ENCODE measurements at places on chromosomes 5 and 9.

DNA sequence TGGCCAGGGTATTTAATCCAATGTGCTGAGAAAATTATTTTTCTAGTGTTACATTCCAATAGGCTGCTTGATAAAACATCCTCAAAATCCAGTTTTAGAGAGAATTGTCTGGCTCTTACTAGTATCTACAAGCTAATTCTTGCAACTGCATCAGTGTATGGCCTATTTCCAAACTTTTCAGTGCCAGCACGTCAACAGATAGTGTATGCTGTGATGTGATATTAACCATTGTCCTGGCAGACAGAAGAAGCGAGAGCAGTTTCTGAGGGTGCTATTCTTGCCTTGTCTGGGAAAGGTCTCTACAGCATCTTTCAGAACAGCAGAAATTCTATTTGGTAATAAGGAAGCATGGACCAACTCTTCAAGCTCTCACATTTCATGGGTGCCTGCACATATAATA, 174.2 kb upstream of the CDH12 start:
- DNase-seq: no peak

GRCh38 chr5:22751536-22751935, 101.6 kb downstream of the CDH12 start:
- no peak for DNase-seq

GRCh38 chr5:81268521-81269196, 32.7 kb upstream of the ZCCHC9 start:
- no peak for DNase-seq

DNA sequence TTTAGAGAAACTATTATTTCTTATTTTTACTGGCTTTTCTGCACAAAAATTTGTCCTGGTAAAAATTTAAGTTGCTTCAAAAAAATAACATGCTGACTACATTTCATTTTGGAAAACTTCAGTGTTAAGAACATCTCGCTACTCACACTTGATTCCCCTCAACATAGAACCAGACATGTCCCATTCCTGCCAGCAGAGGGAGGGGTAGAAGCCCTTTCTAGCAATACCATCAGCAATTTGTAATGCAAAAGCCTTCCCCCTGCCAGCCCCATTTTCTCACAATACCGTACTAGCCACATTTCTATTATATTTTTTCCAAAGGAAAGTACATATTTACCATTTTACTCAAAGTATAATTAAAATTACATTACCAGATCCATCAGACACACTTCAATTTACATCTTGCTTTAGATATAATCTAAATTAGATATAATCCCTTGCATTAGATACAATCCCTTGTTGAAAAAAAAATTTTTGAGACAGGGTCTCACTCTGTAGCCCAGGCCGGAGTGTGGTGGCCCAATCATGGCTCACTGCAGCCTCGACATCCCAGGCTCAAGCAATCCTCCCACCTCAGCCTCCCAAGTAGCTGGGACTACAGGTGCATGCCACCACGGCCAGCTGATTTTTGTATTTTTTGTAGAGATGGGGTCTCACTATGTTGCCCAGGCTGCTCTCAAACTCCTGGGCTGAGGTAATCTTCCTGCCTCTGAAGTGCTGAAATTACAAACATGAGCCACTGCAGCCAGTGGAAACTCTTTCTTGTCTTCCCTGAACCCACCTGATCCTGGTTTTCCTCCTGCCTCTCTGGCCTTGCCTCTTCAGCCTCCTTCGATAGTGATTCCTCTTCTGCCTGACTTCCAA, 39.6 kb upstream of the IDNK start:
- DNase-seq: peak; percentile 26

- DNase-seq: no peak
Observed at GRCh38 chr9:69470186-69470977, 145.4 kb downstream of the ENTREP1 start.

DNA sequence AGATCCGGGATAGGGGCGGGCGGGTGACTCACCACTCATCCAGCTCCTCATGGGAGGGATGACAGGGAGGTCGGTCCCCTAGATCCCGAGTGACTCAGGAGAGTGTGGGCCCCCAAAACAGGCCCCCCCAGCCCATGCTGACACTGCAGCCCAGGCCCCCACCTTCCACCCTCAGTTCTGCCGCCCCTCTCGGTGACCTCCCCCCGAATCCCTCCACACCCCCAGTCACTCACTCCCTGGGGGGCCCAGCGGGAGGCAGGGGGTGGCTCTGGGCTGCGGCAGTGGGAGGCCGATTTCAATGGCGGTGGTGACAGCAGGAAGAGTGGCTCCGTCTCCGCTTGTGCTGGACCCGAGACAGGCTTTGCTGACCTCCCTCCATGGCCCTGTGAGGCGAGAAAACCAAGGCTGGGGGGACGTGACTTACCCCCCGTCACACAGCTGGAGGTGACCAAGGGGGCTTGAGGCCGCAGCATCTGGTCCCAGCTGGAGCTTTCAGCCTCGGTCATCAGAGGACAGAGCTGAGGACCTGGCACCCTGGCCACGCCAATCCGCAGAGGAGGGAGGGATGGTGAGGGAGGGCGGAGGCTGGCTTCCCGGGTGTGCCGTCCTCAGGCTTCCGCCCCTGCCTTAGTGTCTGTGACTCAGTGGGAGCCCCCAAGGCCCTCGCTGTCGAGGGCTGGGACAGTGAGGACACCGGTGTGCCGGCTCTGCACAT, 9.0 kb downstream of the GPSM1 start:
- no peak for DNase-seq

DNA sequence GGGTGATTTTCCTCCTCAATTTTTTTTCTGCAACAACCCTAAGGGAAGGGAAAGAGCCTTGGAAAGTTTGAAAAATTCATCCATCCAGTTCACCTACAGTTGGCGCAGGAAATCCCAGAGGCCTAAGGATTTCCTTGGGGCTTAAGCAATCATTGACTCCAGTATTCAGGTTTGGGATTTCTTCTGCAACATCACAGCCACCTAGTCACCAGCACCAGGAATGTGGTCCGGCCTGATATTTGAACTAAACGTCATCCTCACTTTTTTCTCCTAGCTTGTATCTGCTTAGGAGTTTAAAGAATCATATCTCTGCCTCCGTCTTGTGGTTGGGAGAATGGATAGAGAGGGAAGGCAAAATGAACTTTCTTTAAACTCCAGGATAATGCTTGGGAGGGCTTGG, 20.2 kb upstream of the TLE4 start:
- no peak for DNase-seq

DNA sequence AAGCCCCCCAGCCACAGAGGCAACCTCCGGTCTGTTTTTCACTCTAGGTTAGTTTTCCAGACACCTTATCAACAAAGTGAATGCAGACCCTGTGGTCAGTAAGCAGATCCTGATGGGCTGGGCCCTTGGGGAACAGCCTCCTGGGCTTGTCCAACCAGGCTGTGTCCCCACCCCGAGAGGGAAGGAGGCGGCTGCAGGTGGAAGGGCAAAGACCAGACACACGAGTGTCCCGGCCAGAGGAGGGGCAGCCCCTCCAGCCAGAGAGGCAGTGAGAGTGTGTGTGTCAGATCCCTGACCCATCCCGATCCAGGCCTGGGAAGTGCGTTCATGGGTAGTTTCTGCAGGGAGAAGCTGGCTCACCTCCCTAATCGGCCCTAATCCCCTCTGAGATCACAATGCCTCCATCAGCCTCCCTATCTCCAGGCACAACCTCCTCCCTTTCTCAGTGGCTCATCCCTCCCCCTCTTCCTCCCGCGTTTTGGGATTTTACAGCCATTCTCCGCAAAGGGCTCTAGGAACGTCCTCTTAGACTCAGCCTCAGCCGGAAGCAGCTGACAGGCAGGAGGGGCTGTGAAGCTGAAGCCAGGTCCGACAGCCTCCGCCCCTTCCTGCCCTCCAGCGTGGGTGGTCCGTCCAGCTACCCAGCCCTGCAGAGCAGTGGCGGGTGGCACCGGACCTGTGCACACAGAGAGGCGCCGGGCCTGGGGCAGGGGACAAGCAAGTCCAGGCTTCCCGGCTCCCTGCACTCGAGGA, 9.7 kb downstream of the SLC12A7 start:
- no peak for DNase-seq

- DNase-seq: no peak
Observed at GRCh38 chr5:107217721-107218130, 453.0 kb downstream of the EFNA5 start.

DNA sequence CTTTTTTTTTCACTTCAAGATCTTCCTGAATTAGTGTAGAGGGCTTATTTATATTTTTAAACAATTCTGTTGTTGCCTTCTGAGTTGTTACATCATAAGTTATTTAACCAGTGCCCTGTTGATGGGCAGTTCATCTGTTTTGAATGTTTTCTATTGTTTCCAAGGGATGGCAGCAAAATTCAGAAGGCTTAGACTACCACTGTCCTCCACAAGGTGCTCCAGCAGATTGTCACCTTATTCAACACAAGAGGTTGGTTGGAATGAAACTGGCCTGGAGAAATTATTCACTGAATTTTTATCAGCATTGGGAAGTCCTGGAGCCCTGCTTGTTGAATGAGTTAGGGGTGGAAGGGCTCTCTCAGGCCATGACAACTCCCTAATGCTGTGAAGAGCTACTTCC, 1.3 kb upstream of the KLHL9 start:
- DNase-seq: no peak

GRCh38 chr9:132756214-132756845, 86.1 kb downstream of the GTF3C4 start:
- no peak for DNase-seq

GRCh38 chr5:56668996-56669395, 146.4 kb upstream of the MAP3K1 start:
- no peak for DNase-seq

DNA sequence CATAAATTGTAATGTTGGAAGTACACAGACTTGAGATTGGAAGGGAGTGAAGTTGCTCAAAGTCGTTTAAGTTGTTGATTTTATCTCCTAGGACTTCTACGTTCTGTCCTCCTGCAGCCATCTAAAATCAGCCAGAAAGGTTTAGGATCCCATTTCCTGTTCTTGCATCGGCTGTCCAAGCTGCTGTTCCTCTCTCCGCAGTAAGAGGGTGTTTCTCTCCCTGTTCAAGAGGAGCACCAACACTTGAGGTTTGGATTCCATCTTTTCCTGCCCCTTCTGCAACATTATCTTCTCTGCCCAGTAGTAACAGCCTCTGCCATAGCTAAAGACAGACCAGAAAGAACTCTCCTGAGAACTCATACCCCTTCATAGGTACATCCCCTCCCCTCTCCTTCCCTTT, 373.4 kb downstream of the GADD45G start:
- no peak for DNase-seq

GRCh38 chr5:147804334-147804733, 21.8 kb upstream of the JAKMIP2 start:
- DNase-seq: no peak

- no peak for DNase-seq
Observed at GRCh38 chr5:164115420-164115819, 610.0 kb downstream of the MAT2B start.

DNA sequence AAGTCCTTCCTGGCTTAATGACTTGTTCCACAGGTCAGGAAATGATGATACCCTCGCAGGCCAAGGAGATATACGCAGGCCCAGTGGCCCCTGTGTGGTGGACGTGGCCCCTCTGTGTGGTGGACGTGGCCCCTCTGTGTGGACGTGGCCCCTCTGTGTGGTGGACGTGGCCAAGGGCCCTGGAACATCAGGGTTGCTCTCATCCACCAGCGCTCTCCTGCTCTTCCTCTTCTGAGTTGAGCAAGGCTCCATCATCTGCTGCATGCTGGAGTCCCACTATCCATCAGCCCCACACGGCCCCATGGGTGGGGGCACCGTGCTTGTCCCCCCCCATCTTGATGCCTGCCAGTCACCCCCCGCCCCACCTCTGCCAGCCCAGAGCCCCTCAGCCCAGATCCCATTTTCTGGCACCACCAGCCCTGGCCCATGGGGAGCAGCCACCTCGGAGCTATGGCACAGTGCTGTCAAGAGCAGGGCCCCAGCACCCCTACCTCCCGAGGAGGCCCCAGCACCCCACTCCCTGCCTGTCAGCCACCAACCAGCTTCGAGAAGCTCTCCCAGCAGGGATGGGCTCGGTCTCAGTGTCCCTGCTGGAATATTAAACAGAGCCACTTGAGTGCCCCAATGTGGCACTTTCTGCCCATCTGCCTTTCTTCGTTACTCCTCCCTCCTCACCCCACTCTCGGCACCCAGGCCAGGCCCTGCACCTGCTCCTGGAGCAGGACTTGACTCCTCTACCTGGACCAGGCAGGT, 8.1 kb downstream of the LRRC14B start:
- no peak for DNase-seq

DNA sequence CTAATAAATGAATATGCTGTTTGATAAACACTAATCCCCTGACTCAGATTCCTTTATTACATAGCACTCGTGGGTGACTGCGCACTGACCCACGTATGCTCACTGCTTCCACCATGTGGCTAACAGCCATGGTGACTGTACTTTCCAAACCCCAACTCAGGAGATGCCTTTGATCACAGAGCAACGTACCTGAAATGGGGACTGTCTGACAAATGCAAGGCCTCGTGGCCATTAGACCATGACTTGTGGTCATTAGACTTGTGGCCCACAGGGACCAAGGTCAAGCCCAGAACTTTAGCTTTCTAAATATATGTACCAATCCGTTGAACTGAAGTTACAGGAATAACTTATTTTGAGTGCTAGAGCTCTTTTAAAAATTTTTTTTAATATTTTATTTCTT, 46.6 kb downstream of the CYFIP2 start:
- DNase-seq: peak; percentile 78

DNA sequence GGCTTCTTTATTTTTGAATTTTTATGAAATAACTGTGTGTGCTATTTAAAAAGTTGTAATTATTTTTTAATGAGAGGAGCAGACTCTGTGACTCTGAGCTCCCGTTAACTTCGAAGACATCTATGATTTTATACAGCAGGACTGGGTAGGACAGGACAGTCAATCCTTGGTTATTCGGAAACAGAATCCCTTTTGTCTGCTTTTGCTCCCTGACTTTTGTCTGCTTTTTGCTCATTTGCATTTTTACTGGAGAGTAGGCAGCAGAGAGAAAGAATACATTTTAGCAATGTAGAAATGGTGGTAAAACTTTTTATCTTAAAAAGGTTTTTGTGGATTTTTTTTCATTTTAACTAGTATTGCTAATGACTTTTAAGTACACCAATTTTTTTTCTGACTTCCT, 303.6 kb downstream of the ARHGAP26 start:
- no peak for DNase-seq

GRCh38 chr9:127209948-127210640, 54.5 kb upstream of the GARNL3 start:
- DNase-seq: no peak

GRCh38 chr5:87074934-87075541, 192.6 kb upstream of the RASA1 start:
- DNase-seq: peak; percentile 47

GRCh38 chr5:164431634-164432304, 926.4 kb downstream of the MAT2B start:
- DNase-seq: no peak

GRCh38 chr5:66959653-66960052, 236.9 kb downstream of the CD180 start:
- DNase-seq: no peak

Measured in CD4-positive, alpha-beta T cell treated with Interleukin-12 subunit alpha and Interleukin-12 subunit beta, for 1 hour (primary cell).